ENCODE measurements at places on chromosomes 12 and 14. TPM values are rescaled to one million over a fixed set of nuclear protein-coding genes. Genes with fewer than 3 reads are reported as not detected.

Gene HHIPL1
- total RNA-seq: not detected

Gene G2E3
- total RNA-seq: 90.7 TPM

Gene GLIPR1L1
- total RNA-seq: not detected

Gene PLXNC1
- total RNA-seq: 11.2 TPM

Gene ATL1
- 0.60 TPM for total RNA-seq

Gene PCNX4
- total RNA-seq: 30.0 TPM

Gene AJUBA
- 109 TPM for total RNA-seq

Gene NXPH4
- not detected for total RNA-seq

Gene LPCAT3
- 22.1 TPM for total RNA-seq

Gene RAB3IP
- 41.1 TPM for total RNA-seq

Gene HOXC11
- not detected for total RNA-seq

Gene SLC8A3
- not detected for total RNA-seq

Gene PPM1H
- total RNA-seq: 38.1 TPM

Gene TXNDC16
- 4.3 TPM for total RNA-seq

Gene MYL2
- total RNA-seq: not detected

Gene SPTB
- not detected for total RNA-seq

Gene EIF2B2
- total RNA-seq: 80.9 TPM

Gene CIROP
- total RNA-seq: not detected
